ENCODE measurements at places on chromosomes 2 and 18.
A peak's percentile ranks its signal among the peaks of the same experiment; 100 is the strongest.

GRCh38 chr18:28468901-28469300 is 292.0 kb upstream of the CDH2 start:
- no peak for DNase-seq

DNA sequence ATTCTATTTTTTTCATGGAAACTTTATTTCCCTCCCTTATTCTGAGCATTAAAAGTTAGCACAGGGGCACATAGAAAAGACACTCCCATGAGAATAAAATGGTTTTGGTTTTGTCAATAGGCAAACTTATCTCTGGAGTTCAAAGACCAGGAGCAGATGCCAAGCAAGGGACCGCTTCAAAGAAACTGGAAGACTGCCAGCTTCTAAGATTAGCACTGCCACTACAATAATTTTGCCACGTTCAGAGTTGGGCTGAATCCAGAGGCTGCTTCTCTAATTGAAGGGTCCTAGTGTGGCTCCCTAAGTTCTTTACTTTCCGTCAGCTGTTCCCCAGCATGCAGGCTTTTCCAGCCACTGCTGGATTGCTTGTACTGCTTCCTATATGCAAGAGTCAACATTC is 681.0 kb upstream of the GCFC2 start:
- DNase-seq: no peak

DNA sequence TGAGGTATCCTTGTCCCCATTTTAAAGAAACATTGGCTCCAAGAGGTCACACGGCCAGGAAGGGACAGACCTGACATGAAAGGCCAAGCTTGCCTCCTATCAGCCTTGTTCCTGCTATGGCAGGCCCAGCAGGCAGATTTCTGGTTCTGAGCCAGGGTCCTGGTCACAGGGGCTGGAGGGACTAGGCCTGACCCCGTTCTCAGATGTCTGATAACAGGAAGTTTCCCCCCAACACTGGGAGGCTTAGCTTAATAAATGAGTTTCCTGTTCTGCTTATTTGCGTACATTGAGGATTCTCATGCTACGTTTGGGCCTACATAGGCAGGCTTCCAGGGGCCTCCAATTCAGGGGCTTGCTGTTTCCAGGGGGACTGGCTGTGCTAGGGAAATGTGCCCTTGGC is 107.8 kb upstream of the LTBP1 start:
- no peak for DNase-seq

GRCh38 chr2:99032786-99033185 is 96.8 kb upstream of the CRACDL start:
- no peak for DNase-seq

- no peak for DNase-seq
Observed at GRCh38 chr2:42842466-42842865, 50.1 kb upstream of the HAAO start.

- DNase-seq: no peak
Observed at GRCh38 chr2:67950919-67951318, 111.9 kb downstream of the C1D start.

- no peak for DNase-seq
Observed at GRCh38 chr2:173599821-173600359, 245.2 kb downstream of the CDCA7 start.

GRCh38 chr2:201467666-201468065 is 16.1 kb downstream of the STRADB start:
- DNase-seq: no peak

- DNase-seq: no peak
Observed at GRCh38 chr2:20702563-20702962, 35.6 kb downstream of the GDF7 start.

- no peak for DNase-seq
Observed at GRCh38 chr2:2184549-2185249, 146.4 kb downstream of the MYT1L start.

- DNase-seq: no peak
Observed at GRCh38 chr18:62954366-62954765, 239.0 kb downstream of the PHLPP1 start.

- no peak for DNase-seq
Observed at GRCh38 chr2:233593201-233593600, 24.2 kb upstream of the UGT1A8 start.

GRCh38 chr2:75071766-75072165 is 113.3 kb downstream of the POLE4 start:
- DNase-seq: no peak

- no peak for DNase-seq
Observed at GRCh38 chr2:166135152-166135848, 7.5 kb upstream of the SCN1A start.

DNA sequence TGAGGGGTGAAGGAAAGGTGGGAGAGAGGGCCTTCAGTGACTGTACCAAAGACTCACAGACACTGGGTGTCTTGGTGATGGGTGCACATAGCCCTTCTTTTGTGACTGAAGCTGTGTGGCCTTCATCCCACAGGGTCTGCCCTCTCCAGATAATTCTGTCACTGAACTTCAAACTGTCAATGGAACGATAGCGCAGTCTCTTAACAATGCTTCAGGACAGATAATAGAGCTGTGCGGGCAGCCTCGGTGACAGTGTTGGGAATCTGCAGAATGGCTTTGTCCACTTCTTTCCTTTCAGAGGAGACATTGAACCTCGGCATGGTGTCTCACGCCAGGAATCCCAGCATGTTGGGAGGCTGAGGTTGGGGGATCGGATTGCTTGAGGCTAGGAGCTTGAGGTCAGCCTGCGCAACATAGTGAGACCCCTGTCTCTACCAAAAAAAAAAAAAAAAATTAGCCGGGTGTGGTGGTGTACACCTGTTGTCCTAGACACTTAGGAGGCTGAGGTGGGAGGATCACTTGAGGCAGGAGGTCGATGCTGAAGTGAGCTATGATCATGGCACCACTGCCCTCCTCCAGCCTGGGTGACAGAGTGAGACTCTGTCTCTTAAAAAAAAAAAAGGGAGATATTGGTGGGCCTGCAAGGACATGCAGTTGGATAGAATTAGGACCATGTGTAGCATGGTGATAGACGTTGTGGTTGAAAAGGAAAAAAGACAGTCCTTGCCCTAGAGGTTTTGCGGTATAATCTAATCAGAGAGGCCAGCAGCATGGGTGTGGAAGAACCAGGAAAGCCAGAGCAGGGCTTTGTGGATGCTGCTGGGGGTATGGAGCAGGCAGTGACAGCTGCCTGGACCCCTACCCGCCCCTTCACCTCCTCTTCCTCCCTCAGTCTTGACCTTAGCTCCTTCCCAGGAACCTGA is 91.4 kb downstream of the LDLRAD4 start:
- no peak for DNase-seq

- no peak for DNase-seq
Observed at GRCh38 chr2:36797324-36798070, 101.0 kb downstream of the VIT start.

DNA sequence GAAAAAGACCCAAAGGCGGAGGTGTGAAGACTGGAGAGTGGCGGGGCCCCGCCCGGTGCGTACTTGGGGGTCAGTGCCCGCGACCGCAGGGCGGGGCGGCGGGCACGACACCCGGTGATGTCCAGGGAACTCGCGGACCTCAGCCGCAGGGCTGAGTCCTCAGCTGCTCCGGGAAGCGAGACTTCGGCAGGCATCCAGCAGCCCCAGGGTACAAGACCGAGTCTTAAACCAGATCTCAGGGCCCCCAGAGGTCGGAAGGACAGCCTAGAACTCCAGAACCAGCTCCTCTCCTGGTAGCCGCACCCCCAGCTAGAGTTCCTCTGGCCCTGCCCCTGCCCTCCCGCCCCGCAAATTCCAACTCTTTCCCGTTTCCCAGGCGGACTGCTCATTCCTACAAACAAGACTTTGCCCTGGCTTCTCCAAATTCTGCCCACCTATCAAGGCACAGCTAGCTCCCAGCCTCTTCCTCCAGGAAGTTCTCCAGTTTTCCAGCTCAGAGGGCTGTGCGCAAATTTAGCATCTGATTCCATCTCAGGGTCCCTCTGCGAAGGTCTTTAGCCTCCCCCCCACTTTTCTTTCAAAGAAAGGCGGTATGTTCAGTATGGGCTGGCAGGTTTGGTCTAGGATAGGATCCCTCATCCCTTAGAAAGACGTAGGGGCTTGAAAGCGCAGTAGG is 26.0 kb upstream of the NOTO start:
- no peak for DNase-seq

DNA sequence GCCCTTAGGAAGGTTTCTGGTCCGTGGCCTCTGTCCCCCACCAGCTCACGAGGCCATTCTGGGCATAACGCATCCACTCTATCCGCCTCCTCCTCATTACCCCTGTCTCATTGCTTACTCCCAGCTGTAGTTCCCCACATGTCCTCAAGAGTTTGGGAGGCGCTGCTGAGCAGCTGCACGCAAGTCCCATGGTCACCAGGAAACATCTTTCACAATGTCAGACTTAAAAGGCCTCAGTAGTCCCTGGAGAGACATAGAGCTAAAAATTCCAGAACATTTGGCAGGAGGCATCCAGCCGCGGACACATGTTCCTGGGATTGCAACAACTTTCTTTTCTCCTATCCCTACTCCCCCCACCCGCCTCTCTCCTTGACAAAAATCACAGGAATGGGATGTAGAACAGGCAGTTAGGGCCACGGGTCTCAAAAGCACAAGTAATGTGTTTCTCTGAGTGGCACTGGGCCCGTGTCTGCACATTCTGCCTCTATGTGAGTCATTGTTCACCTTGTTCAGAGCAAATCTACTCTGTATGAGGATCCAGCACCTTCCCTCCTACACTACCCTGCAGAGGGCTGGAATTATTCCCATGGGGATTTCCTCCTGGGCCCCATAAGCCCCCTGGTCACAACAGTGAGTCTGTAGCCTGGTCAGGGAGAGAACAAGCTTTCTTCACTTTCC is 8.1 kb downstream of the LBH start:
- peak; percentile 55 for DNase-seq
